ENCODE measurements at places on chromosomes 3 and 15.

- no peak for DNase-seq
These were observed 63.1 kb downstream of the C3orf70 start for GRCh38 chr3:185089751-185090150.

DNA sequence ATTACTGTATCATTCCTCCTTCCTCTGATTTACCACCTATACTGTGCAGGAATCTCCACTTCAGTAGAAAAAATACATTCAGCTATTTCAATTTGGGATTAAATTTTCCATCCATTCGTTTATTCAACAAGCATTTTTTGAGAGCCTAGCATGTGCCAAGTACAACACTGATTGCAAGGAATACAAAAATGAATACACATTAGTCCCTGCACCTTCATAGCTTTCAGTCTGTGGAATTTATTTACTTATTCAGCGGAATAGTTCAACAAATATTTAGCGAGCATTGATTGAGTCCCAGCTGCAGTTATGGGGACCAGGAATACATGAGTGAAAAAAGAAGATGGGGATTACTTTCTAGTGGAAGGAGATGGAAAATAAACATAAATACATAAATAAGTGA is 606.8 kb upstream of the TBL1XR1 start:
- no peak for DNase-seq

DNA sequence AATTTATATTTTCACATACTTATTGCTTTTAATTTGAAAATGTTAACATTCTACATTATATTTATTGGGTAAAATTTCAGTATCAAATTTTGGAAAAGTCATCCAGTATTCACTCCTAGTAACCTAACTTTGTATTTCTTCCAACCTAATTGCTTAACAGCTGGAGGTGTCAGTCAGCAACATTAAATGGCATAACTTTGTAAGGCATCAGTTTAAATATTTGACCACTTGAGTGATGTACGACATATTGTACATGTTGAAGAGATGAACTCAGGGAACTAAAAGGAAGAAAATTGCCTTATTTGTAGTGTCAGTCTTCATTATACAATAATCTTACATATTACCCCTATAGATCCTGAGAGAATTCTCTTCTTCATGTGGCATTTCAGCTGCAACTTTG is 326.8 kb downstream of the NAALADL2 start:
- no peak for DNase-seq

- DNase-seq = no peak
These were observed 190.9 kb upstream of the CFAP20DC start for GRCh38 chr3:59240666-59241255.

DNA sequence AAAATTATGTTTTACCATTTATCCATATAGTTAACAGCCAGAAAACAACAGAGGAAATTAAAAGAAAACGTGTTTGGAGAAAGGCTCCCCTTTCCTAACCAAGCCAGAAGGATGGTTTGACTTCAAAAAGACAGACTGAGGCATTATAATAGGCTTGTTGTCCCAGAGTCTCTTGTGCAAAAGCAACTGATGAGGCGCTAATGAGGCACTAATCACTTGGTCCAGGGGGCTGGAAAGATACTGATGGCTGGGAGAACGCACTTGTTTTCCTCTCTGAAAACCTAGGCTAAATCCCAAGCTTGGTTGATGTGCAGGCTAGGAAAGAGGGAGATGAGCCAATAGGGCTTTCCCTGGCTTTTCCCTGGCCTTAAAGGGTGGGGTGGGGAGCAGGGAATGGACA is 389.6 kb downstream of the NTRK3 start:
- no peak for DNase-seq

DNA sequence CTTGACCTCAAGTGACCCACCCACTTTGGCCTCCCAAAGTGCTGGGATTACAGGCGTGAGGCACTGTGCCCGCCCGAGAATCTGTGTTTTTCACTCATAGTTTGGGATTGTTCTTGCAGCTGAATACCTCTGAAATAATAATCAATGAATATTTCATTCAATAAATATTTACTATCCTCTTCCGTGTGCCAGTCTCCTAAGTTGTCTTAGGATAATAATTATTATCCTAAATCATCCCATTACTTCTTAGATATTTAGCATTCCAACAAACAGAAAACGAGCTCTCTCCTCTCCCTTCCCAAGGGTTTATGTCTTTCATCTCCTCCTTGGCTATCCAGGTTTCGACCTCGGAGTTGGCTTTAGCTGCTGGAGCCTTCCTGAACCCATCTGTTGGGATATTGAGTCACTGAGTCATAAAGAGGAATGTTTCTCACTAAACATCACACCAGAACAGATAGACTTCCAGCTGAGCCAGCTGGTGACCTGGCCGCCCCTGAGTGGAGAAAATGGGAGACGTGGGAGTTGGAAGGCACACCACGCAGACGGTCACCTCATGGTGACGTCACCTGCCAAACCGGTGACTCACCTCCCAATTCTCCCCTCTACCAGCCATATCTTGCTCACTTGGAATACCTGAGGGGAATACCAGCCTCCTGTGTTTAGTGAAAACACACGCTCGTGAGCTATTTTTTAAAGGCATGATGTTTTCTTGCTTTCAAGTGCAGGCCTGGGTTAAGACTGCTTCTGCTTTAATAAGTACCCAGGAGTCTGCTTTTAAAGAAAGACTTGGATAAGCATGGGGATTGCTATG is 43.9 kb downstream of the BHLHE40 start:
- DNase-seq = no peak

GRCh38 chr3:49717959-49718857 is 1.3 kb downstream of the AMIGO3 start:
- no peak for DNase-seq

GRCh38 chr3:187624588-187624987 is 45.6 kb downstream of the SST start:
- no peak for DNase-seq

- no peak for DNase-seq
These were observed 847.6 kb upstream of the ALCAM start for GRCh38 chr3:104519068-104519467.

- no peak for DNase-seq
These were observed 66.3 kb upstream of the NANOGP8 start for GRCh38 chr15:35151381-35151780.

DNA sequence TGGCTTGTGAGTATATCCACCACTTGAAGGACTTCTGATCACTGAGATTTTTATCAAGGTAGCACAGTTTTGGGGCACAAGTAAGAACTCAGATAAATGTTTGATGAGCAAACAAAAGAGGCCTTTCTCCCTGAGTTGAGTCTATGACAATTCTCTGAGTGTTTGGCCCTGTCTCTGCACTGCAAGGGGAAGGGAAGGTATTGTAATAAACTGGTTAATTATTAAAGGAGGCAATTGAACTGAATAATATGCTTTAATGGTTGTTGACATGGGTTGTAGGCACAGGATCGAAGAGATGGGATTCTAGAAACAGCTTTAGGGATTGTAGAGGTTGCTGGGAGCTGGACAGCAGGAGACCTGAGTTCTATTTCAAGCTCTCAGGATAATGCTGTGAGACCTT is 95.0 kb upstream of the MRPL3 start:
- no peak for DNase-seq

DNA sequence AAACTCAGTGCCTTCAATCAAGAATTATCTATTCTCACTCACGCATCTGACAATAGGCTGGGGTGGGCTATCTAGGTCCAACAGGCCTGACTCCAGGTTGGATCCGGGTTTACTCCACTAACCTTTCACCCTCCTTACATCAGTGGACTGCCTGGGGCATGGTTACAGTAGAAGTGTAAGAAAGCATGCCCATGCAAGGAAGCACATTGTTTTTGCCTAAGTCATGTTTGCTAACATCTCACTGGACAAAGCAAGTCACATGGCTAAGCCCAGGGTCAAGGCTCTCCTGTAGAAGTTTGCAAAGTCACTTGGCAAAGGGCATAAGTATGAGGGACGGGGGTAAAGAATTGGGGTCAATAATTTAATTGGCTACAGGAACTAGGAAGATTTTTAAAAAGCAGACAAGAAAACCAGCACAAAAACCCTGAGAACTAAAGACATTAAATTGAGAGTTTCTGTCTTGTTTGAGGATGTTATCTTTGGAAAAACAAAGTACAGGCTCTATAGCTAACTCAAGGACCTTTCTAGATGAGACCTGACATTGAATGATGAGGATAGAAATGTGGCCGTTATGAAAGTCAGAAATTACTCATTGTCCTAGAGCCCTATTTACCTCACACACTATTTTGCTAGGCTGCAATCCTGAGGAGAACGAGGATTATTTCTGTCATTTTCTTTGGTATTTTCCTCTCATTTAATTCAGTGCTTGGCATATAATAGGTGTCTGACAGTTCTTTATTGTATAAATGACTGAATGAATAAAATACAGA is 214.2 kb downstream of the IL20RB start:
- no peak for DNase-seq

GRCh38 chr3:191648787-191649186 is 187.8 kb downstream of the PYDC2 start:
- DNase-seq = no peak

- DNase-seq = no peak
These were observed 148.0 kb upstream of the NR2E3 start for GRCh38 chr15:71662306-71662705.

GRCh38 chr3:4271834-4272233 is 31.3 kb upstream of the SETMAR start:
- no peak for DNase-seq

- no peak for DNase-seq
These were observed 89.5 kb upstream of the IQSEC1 start for GRCh38 chr3:13162549-13163320.

GRCh38 chr15:58243070-58243469 is 104.9 kb downstream of the AQP9 start:
- no peak for DNase-seq

DNA sequence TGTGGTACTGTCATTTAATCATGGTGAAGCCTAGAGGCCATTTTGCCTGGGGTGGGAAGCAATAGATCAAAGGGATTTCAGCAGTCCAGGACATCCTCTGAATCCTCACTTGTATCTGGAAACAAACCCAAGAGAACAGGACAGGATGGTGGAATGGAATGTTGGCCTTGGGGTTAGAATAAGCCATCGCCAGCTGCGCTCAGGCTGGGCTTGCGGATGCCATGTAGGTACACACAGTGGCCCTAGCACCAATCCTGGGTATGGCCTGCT is 76.5 kb upstream of the ALDH1A3 start:
- DNase-seq = no peak

DNA sequence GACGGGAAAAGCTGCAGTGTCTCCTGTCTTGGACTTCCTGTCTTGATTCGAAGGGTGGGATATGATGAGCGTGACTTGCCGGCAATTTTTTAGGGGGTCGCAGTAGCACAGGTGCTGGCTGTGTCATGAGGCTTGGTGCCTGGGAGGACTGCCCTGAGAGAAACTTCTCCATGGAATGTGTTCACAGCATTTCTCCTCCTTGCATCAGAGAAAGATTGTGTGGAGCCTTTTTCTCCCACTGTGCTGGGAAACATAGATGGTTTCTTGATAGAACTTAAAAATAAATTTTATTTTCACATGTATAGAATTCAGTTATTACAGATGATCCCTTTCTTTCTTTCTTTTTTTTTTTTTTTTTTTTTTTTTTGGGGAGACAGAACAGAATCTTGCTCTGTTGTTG is 121.4 kb downstream of the KLHL25 start:
- DNase-seq = no peak

DNA sequence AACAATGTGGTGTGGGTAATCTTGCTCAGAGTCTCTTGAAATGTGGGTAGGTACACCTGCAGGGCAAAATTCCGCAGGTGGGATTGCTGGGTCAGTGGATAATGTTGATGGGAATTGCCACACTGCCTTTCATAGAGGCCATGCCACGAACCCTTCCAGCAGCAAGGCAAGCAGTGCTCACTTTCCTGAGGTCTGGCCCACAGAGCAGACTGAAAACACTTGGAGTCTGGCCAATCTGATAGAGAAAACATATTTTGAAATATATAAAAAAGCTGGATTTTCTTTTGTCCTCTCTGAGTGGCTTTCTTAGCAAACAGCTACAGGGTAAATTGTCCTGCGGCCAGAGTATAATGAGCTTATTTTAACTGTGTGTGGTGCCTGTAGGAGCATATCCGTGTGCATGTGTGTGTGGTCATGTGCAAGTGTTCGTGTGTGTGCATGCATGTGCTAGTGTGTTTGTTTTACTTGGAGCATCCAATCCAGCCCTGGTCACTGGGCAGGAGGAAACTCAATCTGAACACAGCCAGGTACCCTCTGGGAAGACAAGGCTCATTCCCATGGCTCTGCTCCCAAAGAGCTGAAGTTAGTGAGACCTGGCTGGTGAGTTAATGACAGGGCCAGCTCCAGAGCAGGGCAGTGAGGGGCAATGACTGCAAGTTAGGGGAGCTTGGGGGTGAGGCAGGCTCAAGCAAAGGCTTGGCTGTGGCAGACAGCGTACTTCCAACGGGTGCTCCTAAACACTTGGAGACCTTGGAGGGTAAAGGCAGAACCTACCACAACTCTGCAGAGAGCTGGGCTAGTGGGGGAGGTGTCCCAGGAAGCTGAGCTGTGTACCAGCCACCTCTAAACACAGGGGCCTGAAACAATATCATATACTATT is 91.3 kb downstream of the PLXNA1 start:
- no peak for DNase-seq

DNA sequence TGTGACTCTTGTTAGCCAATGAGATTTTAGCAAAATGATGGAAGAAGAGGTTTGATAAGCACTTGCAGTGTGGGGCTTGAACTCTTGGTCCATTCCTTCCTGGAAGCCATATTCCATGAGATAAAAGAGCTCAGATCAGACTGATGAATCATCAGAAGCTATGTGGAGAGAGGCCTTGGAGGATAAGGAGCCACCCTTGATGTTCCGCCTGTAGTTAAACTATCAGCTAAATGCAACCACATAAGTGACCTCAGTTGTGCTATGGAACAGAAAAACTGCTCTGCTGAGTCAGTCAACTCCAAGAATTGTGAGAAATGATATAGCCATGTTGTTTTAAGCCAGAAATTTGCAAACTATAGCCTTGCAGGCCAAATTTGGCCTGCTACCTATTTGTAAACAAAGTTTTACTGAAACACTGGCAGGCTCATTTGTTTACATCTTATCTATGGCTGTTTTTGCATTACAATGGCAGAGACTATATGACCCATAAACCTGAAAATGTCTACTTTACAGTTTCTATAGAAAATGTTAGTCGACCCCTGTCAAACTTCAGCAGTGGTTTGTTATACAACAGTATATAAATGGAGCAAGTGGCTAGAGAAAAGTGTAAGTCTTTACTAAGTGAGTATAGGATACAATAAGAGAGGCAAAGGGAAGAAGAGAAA is 27.6 kb upstream of the GAP43 start:
- DNase-seq = no peak

- DNase-seq = no peak
These were observed 160.2 kb downstream of the XXYLT1 start for GRCh38 chr3:195110647-195111318.

DNA sequence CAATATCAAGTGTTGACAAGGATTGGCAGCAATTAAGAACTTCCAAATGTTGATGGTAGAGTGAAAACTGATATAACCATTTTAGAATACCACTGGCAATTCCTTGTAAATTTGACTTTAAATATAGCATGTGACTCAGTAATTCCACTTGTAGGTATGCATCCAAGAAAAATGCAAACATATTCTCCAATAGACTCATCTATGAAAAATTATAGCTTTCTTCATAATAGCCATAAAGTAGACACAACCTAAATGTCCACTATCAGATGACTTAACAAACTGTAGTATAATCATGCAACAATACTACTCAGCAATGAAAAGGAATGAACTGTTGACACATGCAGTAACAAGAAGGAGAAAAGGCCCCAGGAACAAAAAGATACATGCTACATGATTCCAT is 988.1 kb downstream of the FHIT start:
- no peak for DNase-seq

- no peak for DNase-seq
These were observed 102.5 kb downstream of the AKAP13 start for GRCh38 chr15:85482894-85483293.

- no peak for DNase-seq
These were observed 9.9 kb downstream of the ITPR1 start for GRCh38 chr3:4503050-4503449.

Measured in T follicular helper cell (primary cell).